ENCODE measurements at places on chromosomes 2 and 18. TPM values are rescaled to one million over a fixed set of nuclear protein-coding genes. Genes with fewer than 3 reads are reported as not detected.

Gene TUBA3E
- 75.5 TPM for total RNA-seq

Gene CCDC178
- 0.27 TPM for total RNA-seq

Gene GAL3ST2
- not detected for total RNA-seq

DNA sequence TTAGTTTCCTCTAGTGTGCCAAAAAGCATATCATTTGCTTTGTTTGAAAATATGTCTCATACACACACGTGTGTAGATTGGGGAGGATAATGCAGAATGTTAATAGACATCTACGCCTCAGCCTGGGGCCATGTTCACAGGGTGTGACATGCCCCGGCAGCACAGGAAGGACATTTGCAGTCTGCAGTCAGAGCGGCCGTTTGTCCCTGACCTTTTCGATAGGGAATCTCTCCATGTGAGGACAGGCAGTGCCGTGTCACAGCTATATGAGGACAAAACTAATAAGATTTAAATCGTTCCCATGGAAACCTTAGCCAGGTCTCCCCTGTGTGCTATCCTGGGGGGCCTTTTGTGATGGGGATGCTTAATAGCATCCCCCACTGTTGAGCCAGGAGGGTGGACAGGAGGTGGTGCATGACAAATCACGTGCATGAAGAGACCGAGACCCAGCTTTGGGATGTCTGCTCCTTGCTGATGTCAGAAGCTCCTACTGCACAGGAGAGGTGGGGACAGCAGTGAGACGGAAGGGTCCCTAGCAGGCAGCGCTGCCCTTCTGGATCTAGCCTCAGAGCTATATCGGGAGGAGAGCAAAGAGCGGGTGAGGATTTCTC lies 100.6 kb downstream of the RNF144A start:
- no peak overlapping the region for H3K27ac ChIP-seq
- peaks cover 9% of the 10 kb centered on the region for H3K36me3 ChIP-seq
- peaks cover 19% of the 10 kb centered on the region for H3K4me1 ChIP-seq
- no peak overlapping the region for H3K4me3 ChIP-seq

- no peaks in the 10 kb centered on the region for H3K4me1 ChIP-seq
- no peaks in the 10 kb centered on the region for H3K36me3 ChIP-seq
- no peak overlapping the region for H3K4me3 ChIP-seq
- no peak for DNase-seq
Observed at GRCh38 chr2:70928366-70928765, 7.3 kb upstream of the ATP6V1B1 start.

DNA sequence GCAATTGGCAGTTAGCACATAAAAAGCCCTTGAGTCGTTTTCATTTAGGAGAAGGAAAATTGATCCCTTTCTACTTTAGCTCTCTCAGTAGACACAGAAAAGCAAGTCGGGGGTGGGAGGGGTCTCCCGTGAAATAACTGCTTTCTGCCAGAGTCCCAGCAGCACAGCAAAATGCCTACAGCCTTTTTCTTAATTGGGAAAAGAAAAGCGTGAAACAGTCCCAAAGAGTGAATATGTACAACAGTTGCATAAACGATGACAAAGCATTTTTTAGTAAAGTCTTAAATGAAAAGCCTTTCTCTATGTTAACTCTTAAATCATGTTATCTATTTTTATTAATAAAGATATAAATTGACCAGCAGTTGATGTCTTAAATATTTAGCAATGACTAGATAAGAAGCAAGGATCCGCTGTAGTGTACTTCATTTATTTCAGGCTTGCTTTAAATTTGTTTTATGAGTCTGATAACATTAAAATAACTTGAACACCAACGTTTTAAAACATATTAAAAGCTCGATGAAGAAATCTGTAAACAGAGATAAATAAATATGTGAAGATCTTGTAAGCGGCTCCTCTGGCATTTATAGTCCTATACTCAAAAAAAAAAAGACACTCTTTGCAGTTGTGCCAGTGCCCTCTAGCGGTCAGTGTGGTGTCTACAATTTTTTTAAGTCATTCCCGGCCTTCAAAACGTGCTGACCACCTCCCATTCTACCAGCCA lies 42.3 kb upstream of the ATIC start:
- H3K27ac ChIP-seq: no peak overlapping the region
- no peaks in the 10 kb centered on the region for H3K4me1 ChIP-seq
- H3K4me3 ChIP-seq: peak overlapping the region; percentile 3

DNA sequence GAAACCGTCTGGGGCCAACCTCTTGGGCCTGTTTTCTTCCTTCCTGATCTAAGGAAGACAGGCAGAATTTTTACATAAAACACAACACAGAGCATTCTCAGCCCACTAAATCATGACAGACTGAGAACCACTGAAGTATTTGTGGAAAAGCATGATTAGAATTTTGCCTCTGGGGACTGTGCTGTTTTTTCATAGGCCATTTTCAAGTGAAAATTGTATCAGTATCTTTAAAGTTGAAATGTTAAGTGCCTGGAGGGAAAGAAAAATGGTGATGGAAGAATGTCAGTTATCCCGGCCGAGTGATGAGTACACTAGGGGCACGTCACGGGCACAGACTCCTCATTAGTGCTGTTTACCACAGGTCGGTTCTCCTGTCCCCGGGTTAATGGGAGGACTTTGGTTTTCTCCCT lies 36.9 kb downstream of the EHD3 start:
- H3K27ac ChIP-seq: peak overlapping the region; percentile 17
- H3K4me1 ChIP-seq: no peaks in the 10 kb centered on the region
- no peak for DNase-seq
- H3K27me3 ChIP-seq: no peaks in the 10 kb centered on the region

- no peaks in the 10 kb centered on the region for H3K27me3 ChIP-seq
- no peak overlapping the region for H3K27ac ChIP-seq
- no peaks in the 10 kb centered on the region for H3K4me1 ChIP-seq
- H3K4me3 ChIP-seq: peak overlapping the region; percentile 25
- H3K36me3 ChIP-seq: peaks cover 38% of the 10 kb centered on the region
Observed at GRCh38 chr2:3493615-3494007, 25.7 kb downstream of the ADI1 start.

GRCh38 chr2:236501026-236501425 lies 68.6 kb upstream of the ACKR3 start:
- no peaks in the 10 kb centered on the region for H3K36me3 ChIP-seq
- no peaks in the 10 kb centered on the region for H3K27me3 ChIP-seq
- H3K4me3 ChIP-seq: no peak overlapping the region
- H3K4me1 ChIP-seq: no peaks in the 10 kb centered on the region
- no peak for DNase-seq
